GM18507 (cell line): ENCODE measurements at places on chromosomes 1 and 21.

DNA sequence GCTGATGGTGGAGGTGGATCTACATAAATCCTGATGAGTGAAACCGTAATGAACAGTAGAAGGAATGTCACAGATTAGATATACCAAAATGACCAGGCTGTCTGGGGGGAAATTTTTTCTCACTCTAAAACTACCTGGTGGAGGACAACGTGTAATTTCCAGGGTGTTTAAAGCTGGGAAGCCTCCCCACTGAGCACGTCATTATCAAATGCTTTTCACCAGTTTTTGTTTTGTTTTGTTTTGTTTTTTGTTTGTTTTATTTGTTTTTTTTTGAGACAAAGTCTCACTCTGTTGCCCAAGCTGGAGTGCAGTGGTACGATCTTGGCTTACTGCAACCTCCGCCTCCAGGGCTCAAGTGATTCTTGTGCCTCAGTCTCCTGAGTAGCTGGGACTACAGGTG lies 11.6 kb downstream of the AGPAT3 start:
- DNase-seq, result no peak

GRCh38 chr1:212782422-212783154 lies 9.0 kb downstream of the NSL1 start:
- DNase-seq, result no peak

DNA sequence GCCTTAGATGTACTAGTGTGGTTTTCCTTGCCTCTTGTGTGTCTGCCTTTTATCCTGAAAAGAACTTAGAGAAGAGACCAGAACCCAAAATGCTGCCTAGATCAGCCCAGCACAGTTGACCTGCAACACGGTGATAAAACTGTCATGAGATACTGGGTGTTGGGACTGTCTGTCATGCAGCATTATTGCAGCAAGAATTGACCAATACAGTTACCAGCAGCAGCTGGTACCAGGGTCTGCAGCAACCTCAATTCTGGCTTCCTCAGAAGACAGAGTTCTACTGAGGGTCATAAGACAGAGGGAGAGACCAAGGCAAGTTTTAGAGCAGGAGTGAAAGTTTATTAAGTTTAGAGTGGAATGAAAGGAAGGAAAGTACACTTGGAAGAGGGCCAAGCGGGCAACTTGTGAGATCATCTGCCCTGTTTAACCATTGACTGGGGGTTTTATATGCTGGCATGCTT lies 182.0 kb downstream of the DYRK1A start:
- no peak for DNase-seq

DNA sequence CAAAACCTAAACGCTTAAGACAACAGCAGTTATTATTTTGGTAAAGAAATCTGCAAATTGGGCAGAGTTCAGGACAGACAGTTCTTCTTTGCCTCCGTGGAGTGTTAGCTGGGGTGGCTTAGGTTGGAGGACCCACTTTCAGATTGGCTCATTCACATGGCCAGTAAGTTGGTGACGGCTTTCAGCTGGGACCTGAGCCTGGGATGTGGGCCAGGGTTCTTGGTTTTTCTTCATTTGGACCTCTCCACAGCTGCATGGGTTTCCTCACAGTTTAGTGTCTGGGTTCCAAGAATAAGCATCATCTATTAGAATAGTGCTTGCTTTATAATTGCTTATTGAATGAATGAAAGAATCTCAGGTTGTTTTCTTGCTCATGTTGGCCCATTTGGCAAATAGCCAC lies 72.2 kb downstream of the ATF6 start:
- DNase-seq, result no peak

GRCh38 chr1:32197837-32198236 lies 2.6 kb upstream of the CCDC28B start:
- DNase-seq, result no peak

GRCh38 chr1:245464290-245464689 lies 309.5 kb downstream of the KIF26B start:
- no peak for DNase-seq

- no peak for DNase-seq
These were observed 86.8 kb downstream of the ATP1B1 start for GRCh38 chr1:169193191-169193850.

- no peak for DNase-seq
These were observed 402.6 kb upstream of the NFIA start for GRCh38 chr1:60679524-60680375.

DNA sequence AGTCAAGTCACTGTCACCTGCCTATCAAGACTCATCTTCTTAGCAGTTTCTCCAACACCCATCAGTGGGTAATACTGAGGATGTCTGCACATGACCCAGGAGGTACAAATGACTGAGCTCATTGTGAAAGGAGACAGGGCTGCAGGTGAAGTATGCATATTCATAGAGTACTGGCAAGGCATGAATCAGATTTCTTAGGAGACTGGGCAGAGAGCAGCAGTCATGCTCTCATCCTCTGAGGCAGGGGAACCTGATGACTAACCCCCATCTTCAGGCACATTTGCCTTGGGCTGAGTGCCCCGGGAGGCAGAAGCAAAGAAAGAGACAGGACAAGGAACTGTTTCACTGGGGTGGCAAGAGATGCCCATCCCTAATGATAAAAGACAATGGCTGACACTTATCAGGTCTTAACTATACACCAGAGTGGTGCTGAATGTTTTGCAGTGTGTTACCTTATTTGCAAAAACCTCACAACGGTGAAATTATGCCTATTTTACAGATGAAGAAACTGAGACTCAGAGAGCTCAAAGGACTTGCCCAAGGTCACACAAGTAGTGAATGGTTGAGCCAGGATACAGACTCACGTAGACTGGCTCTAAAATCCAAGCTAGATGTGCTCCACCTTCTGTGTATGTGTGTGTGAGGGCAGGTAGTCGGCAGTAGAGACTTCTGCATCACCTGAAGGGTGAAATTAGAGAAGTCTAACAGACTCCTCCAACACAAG lies 9.2 kb upstream of the GRHL3 start:
- DNase-seq, result no peak

DNA sequence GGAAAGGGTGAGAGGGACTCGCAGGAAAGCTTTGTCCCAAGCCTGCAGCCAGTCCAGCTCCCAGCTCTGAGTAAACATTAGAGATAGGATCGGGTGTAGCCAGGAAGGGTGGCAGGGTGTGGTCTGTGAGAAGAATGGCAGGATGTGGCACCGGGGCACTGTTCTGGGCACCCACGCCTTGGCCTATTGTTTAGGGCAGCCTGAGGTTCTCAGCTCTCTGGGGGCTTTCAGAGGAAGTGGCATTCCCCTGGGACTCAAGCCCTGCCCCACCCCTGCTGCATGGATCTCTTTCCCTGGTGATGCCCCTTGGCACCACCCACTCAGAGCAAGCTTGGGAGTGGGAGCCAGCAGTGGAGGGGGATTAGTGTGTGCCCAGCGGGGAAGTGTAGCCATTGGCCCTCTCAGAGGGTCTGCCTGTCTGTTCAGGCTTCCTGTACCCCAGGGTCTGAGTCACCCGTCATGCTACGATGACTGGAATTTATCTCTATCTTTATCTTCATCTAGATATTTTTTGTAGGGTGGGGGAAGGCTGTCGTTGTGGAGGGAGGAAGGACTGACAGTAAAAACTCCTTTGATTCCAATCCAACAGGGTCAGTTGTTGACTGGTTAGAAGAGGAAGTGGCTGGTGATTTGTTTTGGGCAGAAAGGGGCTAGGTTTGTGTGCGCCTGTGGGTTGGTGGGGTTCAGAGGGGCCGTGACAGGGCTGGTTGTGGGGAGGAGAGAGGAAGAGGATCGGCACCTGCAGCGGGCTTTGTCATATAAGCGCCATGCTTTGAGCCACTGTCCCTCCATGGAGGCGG lies 31.6 kb downstream of the SOX13 start:
- DNase-seq, result no peak

DNA sequence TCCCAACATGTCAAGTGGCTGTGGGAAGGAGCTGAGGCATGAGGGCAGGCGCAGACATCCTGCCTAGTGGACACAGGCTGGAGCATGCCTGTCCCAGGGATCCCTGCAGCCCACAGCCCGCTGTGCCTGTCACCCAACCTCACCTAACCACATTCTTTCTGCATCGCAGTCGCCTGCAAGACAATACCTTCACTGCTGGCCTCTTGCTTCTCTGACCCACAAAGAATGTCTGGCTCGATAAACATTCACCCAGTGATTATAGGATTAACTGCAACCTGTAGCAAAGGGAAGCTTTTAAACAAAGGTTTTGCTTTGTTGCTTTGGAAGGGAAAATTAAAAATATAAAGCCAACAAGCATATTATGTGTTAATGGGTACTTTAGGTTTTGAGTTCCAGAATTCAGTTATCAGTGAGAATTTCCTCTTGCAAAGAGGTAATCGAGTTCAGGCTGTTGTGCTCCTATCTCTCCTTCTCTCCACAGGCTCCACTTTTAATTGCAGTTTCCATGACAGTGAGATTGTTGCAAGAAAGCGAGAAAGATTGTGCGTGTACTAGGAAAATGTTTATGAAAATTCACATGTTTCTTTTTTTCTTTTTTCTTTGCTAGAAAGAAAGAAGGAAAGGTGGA lies 40.0 kb upstream of the ZNF648 start:
- no peak for DNase-seq

DNA sequence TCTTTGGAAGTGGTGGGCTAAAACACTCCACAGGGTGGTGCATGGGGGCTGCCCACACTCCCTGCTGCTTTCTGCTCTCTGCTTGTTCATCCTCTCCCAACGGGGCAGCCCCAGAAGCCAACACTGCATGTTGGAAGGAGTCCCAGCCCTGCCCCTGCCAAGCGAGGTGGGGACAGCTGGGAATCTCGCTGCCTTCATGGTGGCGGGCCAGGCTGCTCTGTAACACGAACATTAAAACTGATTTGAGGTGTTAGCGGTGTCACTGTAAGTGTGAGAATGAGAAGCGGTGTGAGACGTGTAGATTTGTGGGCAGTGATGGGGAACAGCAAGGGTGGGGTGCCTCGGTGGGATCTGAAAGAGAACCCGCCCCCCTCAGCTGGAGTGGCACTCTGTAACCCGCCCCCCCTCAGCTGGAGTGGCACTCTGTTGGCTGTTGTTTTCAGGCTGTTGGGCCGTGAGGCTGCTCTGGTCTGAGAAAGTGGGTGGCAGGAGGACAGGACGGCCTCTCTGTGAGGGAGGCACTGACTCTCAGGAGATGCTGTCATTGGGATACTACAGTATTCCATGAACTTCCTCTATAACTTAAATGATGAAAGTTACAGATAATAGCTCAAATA lies 80.9 kb downstream of the PCBP3 start:
- no peak for DNase-seq

DNA sequence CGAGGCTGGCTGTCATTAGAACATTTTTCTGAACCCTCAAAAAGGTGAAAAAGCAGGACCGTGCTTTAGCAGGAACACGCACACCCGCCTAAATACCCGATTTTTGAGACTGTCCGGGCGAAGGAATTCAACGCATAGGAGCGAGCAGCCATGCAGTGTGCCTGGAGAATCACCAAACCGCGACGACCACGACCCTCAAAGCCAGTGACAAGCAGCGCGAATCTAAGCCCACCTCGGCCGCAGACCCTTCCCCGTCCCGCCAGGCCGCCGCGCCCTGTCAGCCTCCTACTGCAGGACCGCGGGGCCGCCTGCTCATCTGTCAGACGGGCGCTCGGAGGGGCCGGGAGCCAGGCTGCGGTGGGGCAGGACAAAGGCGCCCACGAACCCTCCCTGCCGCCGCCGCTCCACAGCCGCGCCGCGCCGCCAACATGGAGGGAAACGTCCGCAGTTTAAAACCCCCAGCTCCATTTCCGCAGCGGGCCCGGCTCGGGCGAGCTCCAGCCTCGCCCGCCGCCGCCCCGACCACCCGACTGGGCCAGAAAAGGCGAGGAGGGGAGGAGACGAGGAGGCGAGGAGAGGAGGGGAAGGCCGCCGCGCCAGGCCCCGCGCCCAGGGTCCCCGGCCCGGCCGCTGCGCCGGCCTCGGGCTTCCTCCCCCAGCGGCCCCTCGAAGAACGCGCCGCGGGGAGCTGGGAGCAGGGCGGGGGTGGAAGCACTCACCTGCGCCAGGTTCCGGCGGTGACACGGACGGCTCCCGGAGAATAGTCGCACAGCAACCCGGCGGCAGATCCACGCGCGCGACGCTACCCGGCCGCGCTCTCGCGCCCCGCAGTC lies at the start of gene LBR:
Gene LBR (minus strand): TSS at position 804 of the 833 bp plus-strand sequence. CDS start 3,963 bp downstream, outside the sequence.
- no peak for DNase-seq

DNA sequence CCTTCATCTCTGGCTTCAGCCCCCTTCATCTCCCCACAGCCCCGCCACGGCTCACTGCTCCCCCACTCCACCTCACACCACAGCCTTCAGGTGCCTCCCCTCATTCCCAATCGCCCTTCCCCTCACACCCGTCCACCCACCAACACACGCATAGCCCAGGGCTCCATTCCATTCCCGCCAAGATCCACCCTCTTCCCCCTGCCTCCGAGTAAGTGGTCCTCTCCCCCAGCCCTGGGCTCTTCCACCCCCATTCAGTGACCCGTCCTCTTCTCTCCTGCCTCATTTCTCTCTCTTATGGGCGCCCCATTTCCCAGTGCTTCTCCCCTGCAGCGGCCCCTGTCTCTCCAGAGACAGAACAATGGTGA lies 53.2 kb downstream of the VWA5B1 start:
- no peak for DNase-seq

DNA sequence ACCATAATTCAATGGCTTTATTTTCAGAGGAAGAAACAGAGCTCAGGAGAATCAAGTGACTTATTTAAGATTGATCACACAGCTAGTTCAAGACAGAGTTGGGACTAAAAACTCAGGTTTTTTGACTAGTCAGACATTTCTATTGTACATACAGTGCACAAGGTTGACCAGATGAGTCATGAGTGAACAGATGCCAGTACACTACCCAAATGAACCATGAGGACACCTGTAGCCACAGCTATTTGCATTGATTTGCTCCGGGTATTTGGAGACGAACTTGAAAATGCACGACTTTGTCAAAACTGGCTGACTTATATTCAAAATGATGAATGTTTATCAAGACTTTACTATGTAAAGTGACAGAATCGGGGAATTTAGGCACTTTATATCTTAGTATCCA lies 161.7 kb upstream of the ST6GALNAC5 start:
- DNase-seq, result no peak

DNA sequence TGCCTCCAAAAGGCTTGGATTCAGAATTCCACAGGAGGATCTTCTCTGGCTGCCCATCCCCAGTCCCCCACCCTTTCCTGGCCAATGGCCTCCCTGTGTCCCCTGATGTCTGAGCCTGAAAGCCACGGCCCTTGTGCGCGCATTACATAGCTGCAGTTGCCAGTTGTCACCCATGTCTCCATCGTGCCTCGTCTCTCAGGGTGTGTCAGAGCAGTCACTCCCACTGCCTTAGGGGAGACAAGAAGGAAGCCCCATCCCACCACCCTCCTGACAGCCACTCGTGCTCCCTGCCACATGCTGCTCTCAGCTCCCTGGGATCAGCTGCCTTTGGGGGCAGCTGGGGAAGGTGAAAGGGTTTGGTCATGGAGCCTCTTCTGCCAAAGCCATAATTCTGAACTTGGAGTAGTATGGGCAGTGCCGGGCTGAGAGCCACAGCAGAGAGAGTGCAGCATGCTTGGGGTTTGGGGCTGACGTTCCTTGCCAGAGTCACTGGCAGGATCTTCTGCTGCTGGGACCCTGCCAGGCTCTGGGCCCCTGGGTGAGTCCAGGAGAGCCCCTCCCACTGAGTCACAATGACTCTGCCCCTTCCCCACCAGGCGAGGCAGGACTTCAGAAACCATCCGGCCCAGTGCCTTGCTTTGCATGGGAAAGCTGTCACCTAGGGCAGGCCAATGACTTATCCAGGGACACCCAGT lies 285.9 kb upstream of the VAMP3 start:
- no peak for DNase-seq
